RPMI7951 (cell line): ENCODE measurements at places on chromosomes 6 and 20.

DNA sequence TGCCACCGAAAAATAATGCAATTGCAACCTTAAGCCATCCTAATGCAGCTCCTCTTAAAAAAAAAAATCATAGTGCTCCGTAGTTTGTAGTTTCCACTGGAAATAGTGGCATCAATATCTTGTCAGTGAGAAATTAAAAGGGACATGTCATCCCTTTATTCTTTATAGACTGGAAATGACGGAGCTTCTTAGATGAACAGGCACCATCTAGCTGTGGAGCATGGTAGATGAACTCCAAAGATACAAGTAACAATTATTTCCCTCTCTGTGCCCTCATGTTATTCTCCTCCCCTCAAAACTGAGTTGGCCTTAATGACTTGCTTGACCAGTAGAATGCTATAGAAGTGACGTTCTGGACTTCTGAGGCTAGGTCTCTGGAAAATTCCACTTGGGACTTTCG is 268.1 kb upstream of the SPTLC3 start:
- DNase-seq, result no peak

GRCh38 chr6:41386594-41386993 is 51.2 kb downstream of the NCR2 start:
- no peak for DNase-seq

GRCh38 chr6:69673298-69673697 is 123.5 kb downstream of the LMBRD1 start:
- DNase-seq, result no peak

GRCh38 chr20:10649797-10650160 is 24.0 kb downstream of the JAG1 start:
- peak; percentile 28 for DNase-seq

DNA sequence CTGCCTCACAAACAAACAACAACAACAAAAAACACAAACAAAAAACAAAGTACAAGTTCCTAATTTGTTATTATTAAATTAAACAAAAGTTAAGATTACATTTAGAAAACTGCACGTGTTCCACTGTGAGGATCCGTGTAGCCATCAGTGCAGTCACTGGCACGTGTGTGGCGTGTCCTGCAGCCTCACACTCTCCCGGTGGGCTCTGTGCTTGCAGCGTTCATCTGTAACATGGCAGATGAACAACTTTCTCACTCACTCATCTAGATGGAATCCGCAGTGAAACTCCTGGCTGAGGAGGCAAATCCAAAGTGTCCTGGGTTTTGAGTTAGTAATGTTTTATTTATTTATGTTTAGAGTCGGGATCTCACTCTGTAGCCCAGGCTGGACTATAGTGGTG is 12.9 kb upstream of the ADRM1 start:
- no peak for DNase-seq

- DNase-seq, result no peak
Observed at GRCh38 chr6:148648754-148649453, 97.9 kb upstream of the UST start.

DNA sequence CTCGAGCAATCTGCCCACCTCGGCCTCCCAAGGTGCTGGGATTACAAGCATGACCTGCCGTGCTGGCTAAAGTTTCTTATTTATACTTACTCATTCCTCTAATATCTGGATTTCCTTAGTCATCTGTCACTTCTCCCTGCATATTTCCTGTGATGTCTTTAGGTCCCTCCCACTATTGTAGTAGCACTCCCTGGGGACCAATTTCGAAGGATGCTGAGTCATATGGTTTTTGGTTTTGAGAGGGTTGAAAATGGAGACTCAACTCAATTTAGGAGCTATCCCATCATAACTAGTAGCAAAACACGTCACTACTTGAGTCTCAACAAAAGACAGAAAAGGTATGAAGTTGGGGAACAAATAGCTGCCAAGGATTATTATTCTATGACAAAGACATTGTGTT is 20.2 kb downstream of the MCUR1 start:
- peak; percentile 85 for DNase-seq

GRCh38 chr6:5378331-5378730 is 117.0 kb downstream of the FARS2 start:
- no peak for DNase-seq

GRCh38 chr6:21228411-21228810 is 365.1 kb upstream of the SOX4 start:
- peak; percentile 20 for DNase-seq

DNA sequence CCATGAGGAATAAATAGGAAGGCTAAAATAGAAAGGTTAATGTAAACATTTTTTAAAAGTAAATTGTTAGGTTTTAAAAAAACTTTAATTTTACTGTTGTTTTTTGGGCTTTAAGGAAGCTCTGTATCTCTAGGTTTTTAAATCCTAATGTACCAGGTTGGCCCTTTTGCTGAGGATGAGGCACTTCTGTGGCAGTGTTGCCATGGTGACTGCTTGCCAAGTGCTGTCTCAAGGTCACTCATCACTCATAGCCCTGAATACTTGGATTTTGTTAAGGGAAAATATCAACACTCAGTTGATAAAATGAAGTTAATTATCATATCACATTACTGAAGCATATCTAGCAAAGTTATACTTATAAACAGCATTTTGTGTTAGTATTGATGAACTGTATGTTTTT is 50.2 kb downstream of the NCOA3 start:
- peak; percentile 51 for DNase-seq

DNA sequence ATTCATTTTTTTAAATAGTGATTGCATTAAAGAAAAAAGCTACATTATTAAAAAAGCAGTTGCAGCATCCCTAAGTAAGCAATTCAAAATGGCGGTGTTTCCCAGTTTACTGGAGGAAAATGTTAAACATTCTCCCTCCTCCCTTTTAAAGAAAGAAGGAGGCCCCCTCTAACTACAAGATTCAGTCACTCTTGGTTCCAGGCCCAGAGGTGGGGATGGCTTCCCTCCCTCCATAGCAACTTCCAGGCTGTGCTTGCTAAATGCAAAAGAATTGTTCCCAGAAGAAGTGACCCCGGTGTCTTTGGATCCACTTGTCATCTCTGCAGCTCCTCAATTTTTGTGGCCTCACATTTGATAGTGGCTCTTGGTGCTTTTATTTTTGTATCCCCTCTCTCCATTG is 165.9 kb downstream of the SOBP start:
- no peak for DNase-seq

- DNase-seq, result peak; percentile 10
Observed at GRCh38 chr6:85551264-85551663, 42.4 kb downstream of the SNX14 start.

GRCh38 chr6:168022488-168023321 is 25.2 kb downstream of the KIF25 start:
- DNase-seq, result no peak
